ENCODE measurements at places on chromosomes 2 and 18.

- DNase-seq, result no peak
Observed at GRCh38 chr18:59570796-59571195, 126.4 kb downstream of the CCBE1 start.

DNA sequence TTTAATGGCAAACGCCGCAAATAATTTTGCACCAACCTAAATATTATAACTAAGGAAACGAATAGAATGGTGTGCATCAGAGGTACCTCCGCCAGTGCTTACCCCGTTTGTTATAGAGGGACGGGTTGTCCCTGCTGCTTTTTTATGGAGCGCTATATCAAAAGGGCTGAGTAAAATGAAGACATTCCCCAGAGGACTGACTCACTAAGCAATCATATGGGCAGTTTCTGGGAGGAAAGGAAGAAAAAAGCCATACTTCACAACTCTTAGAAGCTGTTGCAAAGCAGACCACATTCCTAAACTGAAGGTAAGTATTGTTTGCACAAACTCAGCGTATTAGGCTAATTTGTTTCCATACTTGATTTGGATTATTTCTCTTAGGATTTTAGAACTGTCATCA is 12.9 kb downstream of the ID2 start:
- no peak for DNase-seq

DNA sequence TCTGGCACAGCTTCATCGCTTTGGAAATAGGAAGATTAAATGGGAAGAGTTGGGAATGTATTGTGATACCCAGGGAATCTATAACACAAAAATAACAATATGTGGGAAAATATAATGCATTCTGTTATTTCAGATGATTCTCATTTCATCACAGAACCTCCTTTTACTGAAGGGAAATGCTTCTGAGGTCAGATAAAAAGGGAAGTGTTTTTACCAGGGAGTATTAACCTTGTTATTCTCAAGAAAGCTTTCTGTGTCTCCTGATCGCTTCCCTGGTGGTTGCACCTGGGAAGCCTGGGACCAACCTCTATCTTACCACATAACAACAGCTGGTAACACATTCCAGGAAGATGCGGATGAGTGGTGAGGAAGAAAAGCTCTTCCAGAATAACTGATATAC is 47.2 kb downstream of the SCG2 start:
- DNase-seq, result no peak

- no peak for DNase-seq
Observed at GRCh38 chr18:12012697-12013096, 31.4 kb downstream of the IMPA2 start.

- DNase-seq, result no peak
Observed at GRCh38 chr2:164917296-164917903, 37.9 kb downstream of the SLC38A11 start.

DNA sequence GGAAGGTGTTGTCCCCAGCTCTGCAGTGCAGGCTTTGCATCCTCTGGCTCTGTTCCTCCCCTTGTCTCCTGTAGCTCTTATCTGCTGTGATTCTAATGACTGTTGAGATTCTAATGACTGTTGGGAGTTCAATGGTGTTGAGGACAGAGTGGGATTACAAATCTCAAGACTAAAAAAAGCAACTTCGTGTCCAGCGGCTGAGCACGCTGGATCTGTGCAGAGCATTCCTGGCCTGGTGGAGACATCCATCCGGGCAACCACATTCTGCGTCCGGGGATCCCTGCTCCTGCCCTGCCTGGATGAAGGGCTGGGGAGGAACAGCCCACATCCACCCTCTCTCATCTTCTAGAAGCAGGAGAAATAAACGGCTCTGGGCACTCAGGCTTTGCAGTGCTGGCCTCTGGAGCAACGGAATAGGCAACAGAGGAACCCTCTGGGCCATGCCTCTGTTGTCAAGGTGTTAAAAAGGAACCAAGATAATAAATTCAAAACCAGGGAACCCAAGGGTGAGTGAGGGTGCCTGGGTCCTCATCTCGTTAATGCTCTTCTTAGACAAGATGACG is 106.7 kb upstream of the ASB18 start:
- DNase-seq, result no peak

Measured in stimulated activated CD4-positive, alpha-beta T cell treated with anti-CD3 and anti-CD28 coated beads, Interleukin-4, amount 100 ng/mL, for 1 hour (primary cell).